ENCODE measurements at places on chromosomes 5 and 9. TPM values are rescaled to one million over a fixed set of nuclear protein-coding genes. Genes with fewer than 3 reads are reported as not detected.

DNA sequence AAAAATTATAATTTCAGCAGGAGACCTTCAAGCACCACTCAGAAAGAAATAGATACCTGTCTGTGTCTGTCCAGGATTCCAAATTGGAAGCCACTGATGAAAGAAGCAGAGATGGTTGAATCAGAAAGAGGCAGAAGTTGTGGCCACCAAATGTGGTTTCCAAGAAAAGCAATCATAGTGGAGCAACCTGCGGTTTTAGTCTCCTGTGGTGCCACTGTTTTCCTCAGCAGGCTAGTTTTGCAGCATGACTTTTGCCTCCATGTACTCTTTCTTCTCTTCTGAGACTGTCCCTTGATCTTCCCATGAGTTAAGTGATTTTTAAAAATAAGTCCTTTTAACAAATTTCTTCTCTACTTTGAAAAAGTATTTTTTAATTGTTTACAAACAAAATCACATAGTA lies 535.8 kb downstream of the CYLC2 start:
- DNase-seq: no peak

- no peak for DNase-seq
Observed at GRCh38 chr5:145980259-145980658, 43.9 kb downstream of the SH3RF2 start.

GRCh38 chr9:93286252-93287188 lies 102.6 kb downstream of the WNK2 start:
- DNase-seq: peak; percentile 60

DNA sequence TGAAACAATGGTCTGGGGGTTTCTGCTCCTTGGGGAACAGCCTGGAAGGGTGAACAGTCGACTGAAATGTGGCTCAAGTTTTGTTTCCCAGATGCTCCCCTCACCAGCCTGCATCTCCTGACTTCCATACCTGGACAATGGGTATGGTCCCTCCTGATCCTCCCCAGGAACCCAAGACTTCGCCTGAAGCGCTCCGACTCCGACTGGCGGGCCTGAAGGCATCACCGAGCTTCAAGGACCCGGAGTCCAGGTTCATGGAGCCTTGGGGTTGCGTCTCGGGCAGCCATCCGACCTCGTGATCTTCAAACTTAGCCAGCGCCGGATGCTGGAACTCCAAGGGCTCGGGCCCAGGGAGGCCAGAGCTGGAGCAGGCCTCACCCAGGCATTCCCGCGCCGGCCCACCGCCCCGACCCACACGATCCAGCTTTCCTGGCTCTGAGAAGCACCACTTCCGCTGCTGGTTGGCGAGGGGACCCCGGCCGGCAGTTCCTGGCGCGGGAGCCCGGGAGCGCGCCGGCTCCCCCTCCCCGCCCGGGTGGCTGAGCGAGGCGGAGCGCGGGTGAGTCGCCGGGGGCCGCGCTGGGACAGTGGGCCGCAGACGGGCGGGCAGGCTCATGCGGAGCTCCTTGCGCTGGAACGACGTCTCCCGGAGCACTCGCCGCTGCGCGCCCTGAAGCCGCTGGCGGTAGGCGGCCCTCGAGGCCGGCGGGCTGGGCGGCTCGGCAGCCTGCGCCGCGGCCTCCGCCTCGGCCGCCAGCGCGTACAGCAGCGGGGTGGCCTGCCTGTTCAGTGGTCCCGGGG lies 5.2 kb downstream of the SHROOM1 start:
- peak; percentile 46 for DNase-seq

Gene PCDHGC3
- 91.3 TPM for total RNA-seq

DNA sequence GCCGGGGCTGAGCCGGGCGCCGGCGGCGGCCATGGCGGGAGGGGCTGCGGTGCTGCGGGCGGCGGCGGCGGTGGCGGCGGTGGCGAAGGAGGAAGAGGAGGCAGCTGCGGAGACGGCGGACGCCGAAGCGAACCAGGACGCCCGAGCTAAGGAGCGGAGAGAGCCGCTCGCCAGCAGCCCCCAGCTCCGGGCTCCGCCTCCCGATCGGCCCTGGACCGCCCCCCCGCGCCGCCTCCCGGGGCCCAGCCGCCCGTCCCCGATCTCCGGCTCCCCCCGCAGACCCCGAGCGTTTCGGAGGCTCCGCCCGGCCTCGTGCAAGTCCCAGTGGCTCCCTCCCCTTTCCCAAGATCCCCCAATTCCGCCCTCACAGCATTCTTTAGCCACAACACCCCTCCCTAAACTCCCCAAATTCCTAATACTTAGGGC lies at the start of gene ASTN2:
Gene ASTN2 (minus strand): TSS at position 152 of the 426 bp plus-strand sequence. CDS start 119 bp downstream, at position 33.
- peak; percentile 90 for DNase-seq

DNA sequence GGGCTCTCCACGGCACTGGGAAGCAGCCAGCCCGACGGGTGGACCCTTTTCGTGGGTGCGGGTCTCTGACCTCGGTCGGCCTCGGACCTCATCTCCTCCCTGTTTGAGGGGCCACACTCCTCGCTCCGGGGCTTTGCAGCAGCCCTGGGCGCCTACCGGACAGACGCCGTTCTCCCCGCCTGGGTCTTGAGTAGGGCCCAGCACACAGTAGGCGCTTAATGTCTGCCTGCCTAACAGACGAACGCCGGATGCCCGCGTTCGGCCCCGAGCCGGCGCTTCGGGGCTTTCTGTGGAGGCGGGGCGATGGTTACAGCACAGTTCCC lies 842 bp upstream of the GTF3C5 start:
- DNase-seq: peak; percentile 82
